ENCODE measurements at places on chromosomes 11 and 22.

GRCh38 chr11:117303646-117304315 is 12.3 kb downstream of the BACE1 start:
- no peak for DNase-seq

GRCh38 chr11:103988595-103988969 is 47.9 kb upstream of the DDI1 start:
- DNase-seq = no peak

- DNase-seq = no peak
Observed at GRCh38 chr11:72081821-72082453, 1.3 kb downstream of the LRRC51 start.

DNA sequence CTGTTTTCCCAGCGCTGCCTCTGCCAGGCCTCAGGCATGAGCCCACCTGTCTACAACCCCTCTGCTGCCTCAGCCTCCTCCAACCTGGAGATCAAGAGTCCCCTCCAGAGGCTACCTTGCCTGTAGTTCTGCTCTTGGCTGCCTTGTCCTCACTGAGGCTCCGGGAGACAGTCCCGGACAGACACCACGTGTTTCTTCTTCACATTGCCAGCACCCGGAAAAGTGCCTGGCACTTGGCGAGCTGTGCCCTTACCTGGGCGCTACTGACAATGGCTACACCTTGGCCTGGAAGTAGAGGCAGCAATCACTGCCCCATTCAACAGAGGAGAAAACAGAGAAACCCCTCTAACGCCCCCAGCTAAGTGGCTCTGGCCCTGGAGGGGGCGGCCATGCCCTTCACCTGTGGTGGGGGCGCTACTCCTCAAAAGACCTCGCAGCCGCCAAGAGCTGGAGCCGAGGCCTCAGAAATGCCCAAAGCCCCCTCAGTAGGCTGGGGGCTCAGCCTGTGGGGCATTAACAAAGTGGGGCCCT is 3.0 kb upstream of the NAP1L4 start:
- DNase-seq = no peak

DNA sequence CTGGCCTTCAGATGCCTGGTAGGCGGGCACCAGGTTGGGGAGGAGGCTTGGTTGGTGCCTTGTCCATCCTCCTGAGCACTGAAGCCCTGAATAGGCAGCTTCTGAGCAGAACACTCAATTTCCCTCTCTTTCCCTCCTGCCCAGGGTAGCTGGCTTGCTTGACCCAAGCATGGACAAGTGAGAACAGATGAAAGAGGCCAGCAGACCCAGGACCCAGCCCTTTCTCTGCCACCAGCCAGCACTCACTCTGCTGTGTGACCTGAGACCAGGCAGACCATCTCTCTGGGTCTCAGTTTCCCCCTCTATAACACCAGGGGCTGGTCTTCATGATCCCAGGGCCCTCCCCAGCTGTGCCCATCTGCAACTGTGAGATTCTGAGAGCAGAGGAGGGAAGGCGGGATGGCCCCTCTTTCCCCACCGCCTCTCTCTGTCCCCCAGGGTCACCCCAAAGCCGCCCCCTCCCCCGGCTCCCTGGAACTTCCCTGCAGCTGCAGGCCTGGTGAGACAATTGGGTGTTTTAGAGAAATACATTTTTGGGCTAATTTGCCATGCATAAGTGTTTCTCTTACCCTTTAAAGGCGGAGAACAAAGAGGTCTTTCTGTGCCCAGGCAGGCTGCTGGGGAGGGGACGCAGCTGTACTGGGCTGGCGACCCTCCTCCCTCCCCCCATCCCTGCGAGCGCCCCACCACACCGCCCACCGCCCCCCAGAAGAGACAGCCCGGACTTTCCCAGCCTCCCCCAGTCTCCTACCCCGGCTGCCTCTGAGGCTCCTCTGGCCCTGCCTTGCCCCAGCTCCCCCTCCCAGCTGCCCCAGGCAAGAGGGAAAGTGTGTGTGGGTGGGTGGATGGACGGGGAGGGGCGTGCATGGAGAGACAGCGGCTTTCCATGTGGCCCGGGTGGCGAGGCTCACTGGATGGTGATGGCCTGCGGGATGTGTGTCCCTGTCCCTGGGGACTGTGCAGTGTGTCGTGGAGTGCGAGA is 30.8 kb upstream of the PICK1 start:
- no peak for DNase-seq

DNA sequence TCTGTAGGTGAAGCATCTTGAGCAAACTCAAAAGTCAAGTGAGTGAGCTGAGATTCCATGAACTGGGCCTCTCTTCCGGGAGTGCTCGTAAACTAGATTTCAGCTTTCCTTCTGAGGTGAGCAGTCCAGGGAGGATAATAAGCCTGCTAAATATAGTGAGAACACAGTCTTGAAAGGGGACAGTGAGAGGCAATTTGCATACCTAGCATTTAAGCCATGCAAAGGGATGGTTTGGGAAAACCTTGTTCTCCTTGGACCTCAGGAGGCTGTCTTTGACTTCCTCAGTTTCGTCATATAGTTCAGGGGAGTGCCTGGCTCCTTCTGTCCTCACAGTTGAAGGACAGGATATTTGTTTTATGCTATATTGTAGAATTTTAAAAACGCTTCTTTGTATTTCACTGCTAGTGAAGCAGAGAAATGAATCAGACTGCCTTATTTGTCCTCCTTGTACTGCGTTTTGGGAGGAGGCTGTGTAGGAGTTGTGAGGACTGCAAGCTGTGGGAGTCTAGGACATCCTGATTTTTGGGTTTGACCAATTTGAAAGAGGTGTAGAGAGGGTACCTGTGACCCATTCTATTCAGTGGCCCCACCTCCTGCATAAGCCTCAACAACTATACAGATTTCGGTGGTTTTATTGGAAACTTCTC is 11.0 kb upstream of the SORL1-AS1 start:
- no peak for DNase-seq

DNA sequence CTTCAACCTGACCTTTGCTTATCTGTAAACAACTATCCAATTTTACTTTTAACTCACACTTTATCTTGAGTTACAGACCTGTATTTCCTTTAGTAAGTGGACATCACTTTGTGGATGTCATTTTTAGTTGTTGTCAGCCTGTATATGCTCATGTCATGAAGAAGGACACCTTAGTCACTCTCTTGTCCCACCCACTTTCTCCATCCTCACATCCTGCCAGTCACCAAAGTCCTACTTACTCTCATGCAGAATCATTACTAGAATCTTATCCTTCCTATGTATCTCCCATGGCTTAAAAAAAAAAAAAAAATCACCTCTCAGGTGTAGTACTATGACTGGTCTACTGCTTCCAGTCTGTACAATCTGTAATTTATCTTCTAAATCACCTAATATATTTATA is 43.3 kb downstream of the SESN3 start:
- no peak for DNase-seq

DNA sequence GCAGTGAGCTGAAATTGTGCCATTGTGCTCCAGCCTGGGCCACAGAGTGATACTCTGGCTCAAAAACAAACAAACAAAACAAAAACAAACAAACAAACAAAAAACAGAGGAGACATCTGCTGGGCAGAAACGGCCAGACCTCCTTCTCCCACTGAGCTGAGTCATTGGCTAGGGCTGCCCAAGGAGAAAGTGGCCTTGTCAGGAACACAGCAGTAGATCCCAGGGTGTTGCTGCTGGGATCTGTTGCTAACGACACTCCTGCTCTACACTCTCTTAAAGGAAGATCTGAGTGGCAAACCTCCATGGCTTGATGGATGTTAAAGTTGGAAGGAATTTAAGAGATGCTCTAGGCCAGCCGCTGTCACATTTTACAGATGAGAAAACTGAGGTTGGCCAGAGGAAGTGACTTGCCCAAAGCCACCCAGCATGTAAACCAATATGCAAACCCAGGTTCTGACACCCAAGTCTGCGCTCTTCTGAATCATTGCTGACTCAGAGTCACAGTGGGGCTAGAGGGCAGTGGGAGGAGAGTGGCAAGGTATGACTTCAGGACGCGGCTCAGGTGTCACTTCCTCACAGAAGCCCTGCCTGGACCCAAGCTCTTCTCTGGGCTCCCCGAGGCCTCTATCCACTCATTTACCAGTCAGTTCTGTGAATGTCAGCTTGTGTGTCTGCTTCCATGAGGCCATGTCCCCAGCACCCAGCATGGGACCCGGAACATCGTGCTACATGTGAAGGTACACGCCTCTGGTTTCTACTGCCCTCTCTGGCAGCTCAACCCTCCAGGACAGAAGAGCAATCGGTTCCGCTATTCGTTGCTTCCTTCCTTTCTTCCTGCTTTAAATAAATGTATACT is 11.3 kb upstream of the GDPD5 start:
- no peak for DNase-seq

- DNase-seq = no peak
Observed at GRCh38 chr11:79466411-79466810, 25.6 kb upstream of the TENM4 start.

All from NCI-H1930 (cell line).